ENCODE measurements at places on chromosomes 2 and 18.

DNA sequence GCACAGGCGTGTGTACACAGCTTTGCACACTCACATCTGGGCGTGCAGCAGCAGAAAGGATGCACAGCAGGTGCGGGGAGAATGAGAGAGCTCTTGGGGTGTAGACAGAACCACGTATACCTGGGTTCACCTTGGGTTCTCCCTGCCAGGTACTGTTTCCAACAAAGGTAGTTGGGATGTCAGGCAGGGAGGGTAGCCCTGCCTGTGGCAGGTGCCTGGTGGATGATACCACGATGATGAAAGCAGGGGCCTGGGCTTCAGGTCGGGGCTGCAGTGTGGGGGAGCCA is 6.5 kb upstream of the ARID5A start:
- no peak for DNase-seq

GRCh38 chr2:240168546-240169361 is 28.3 kb upstream of the OTOS start:
- DNase-seq, result no peak

DNA sequence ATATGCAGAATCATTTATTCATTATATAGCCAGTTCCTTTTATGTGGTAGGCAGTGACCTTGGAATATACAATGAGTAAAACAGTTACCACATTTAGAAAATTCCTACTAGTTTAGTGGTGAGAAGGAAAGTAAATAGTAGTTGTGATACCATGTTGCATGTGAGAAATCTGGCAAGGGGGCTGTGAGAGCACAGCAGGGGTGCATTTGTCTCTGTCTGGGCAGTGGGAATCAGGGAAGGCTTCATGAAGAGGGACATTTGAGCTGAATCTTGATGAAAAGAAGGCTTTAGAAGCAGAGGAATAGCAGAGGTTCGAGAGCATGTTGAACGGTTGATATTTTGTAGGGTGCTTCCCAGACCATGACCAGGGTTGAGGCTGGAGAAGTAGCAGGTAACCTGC is 78.7 kb downstream of the RAB3GAP1 start:
- no peak for DNase-seq

DNA sequence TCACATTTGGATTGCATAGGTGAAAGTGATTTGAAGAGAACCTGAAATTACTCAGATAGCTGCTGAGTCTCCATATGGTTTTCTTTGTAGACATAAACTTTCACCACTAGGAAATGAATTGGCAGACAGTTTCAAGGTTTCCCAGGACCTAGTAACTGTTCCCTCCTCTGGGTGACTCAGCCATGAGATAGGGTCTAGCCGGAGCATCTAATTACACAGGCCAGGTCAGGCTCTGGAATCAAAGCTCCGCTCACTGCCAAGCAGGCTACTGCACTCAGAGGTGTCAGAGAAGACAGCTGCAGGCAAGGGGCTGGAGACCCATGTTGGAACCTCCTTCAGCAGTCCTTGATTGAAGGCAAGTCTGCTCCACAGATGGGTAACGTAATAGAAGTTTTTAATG is 429.2 kb downstream of the TNS1 start:
- no peak for DNase-seq

GRCh38 chr18:58635891-58636290 is 7.0 kb upstream of the ALPK2 start:
- no peak for DNase-seq
